Stimulated activated CD8-positive, alpha-beta memory T cell treated with anti-CD3 and anti-CD28 coated beads, Interleukin-7, amount 100 ng/mL, for 1 hour (primary cell): ENCODE measurements at places on chromosomes 1 and 21.

DNA sequence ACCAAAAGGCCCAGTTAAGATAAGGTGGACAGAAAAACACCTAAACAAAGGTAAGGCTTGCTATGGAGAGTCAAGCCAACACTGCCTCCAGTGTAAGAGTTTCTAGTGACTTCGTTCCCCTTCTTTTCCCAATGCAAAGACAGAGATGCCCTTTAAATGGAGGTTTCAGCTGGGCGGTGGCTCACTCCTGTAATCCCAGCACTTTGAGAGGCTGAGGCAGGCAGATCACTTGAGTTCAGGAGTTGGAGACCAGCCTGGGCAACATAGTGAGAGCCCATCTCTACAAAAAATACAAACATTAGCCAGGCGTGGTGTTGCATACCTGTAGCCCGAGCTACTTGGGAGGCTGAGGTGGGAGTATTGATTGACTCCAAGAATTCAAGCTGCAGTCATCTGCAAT lies 24.0 kb upstream of the COL6A1 start:
- DNase-seq: no peak

DNA sequence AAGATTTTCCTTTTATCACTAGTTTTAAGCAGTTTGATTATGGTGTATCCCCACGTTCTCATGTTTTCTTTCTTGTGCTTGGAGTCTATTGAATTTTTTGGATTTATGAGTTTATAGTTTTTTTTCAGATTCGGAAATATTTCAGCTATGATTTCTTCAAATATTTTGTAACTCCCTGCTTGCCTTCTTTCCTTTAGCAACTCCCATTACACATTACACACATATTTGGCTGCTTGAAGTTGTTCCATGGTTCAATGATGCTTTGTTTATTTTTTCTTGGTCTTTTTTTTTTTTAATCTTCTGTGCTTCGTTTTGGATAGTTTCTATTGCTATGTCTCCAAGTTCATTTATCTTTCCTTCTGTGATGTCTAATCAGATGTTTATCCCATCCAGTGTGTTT lies 48.5 kb upstream of the WARS2 start:
- no peak for DNase-seq

DNA sequence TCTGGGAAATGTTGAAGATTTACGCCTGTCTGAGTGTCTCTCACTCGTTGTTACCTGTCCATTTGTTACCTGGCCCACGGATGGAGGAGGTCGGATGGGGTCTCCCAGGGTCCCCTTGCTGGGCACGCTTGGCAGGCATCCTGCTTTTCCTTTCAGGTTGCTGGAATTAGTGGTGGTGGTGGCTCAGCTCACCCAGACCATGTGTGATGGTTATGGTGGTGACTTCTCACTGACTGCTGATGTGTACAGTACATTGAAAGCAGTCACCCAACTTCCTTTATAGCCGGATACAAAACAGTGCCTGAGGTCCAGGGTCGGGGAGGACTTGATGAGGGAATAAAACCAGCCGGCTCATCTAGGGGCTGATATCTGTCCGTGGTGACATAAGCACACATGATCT lies 19.5 kb downstream of the MAPKAPK2 start:
- no peak for DNase-seq

- no peak for DNase-seq
These were observed 140.4 kb downstream of the COP1 start for GRCh38 chr1:176066709-176067108.

- DNase-seq: no peak
These were observed 17.2 kb downstream of the PKN2 start for GRCh38 chr1:88701275-88701674.

GRCh38 chr1:235938709-235939479 lies 72.2 kb upstream of the LYST start:
- no peak for DNase-seq

DNA sequence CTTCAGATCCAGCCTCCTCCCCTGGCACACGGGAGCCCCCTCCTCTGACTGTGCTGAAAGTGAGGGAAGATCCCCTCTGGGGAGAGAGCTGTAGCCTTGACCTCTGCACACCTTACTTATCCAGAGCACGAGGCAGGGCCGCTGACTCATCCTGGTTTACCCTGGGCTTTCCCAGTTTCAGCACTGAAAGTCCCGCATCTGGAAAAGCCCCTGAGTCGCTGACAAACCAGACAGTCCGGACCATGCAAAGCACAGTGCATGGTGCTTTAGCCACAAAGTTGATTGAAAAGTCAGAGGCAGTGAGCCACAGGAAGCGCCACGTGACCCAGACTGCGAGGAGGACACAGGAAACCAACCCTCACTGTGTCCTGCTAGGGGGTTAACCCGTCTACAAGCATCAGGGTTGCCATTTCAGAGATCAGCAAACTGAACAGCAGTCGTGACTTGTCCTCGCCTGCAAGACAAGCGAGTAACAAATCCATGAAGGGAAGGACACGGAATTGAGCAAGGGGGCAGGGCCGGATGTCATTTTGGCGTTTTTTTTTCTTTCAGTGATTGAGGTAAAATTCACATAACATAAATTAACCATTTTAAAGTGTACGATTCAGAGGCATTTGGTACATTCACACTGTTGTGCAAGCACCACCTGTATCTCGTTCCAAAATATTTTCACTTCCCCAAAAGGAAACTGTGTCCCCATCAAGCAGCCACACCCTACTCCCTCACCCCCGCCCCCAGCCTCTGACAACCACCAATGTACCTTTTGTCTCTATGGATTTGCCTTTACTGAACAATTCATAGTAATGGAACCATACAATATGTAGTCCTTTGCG lies 19.9 kb upstream of the IFNGR2 start:
- no peak for DNase-seq

DNA sequence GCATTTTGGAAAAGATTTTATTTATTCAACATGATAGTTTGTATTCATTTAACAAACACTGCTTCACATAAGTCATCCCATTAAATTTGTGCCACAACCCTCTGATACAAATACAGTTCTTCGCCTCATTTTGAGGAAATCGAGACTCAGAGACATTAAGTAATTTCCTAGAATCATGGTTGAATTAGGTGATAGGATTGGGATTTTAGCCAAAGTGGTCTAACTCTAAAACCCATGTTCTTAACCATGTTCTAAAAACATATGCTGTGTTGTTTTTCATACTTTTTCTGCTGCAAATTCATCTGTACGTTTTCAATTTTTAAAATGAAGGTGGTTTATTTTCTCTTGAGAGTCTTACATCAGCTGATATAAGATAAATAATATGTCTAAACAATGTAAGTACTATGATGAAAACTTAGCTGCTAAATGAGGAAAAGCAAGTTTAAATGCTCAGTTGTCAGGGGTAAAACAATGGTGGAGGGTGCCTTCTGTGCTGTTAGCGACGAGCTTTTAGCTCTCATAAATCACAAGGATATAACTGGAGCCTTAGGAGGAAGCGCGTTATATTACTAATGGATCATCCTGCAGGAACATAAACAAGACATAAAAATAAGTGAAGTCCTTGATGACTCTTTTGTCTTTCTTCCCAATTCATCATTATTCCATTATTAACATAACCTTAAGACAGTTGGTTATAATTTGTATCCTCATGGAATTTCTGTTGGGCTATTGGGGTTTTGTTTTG lies 97.7 kb downstream of the CACHD1 start:
- no peak for DNase-seq

DNA sequence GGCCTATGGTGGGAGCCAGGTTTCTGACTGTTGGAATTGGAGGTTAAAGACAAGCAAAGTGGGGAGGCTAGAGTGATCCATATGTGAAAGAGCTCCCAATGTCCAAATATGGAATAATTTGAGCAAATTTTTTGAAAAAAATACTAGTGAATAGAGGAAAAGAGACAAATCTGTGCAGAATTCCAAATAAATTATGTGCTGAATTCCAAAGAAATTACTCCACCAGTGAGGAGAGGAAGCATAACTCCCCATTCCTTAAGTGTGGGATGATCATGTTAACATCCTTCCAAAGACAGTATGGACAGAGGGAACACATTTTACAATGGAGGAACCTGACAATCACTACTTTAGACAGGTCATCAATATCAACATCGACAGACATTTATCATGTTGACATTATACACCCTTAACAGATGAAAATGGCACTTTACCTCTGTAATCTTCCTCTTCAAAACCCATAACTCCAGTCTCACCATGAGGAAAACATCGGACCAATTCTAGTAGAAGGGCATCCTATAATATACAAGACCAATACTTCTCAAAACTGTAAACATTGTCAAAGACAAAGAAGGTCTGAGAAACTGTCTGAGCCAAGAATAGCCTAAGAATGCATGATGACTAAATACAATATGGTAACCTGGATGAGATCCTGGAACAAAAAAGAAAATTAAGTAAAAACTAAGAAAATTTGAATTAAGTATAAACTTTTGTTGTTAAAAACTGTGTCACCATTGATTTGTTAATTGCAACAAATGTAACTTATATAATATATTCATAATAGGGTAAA lies 71.5 kb upstream of the RGS4 start:
- no peak for DNase-seq

DNA sequence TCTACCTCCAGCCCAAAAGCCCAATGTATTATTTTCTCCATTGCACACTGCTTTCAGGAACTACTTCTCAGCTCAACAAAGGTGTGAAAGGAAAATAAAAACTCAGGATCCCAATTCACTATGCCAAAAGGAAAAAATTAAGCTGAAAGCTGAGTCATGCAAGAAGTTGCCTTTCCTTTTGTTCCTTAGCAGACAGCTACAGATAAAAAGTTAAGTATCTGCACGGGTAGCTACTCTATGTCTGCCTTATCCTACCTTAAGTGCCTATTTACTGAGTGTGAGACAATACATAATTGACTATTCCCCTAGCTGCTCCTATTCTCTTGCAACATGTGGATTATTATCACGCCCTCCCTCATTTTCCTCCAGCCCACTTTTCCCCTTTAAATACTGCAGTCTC lies 84.1 kb downstream of the ADCY10 start:
- no peak for DNase-seq

DNA sequence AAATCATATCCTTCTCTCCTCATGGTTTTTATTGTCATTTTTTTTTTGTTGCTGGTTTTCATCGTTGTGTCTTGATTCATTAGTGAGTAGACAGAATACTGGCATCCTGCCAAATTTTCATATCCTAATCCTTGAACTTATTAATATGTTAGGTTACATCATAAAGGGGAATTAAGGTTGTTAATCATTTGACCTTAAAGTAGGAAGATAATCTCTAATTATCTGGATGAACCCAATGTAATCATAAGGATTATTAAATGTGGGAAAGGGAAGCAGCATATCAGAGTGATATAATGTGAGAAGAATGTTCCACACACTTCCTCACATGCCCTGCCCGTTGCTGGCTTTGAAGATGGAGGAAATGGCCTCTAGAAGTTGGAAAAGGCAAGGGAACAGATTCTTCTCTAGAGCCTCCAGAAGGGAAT lies 299.7 kb downstream of the HMCN1 start:
- no peak for DNase-seq

- no peak for DNase-seq
These were observed 1.5 kb downstream of the C1orf116 start for GRCh38 chr1:207031016-207031415.

- no peak for DNase-seq
These were observed 30.5 kb downstream of the CASZ1 start for GRCh38 chr1:10765734-10766478.

DNA sequence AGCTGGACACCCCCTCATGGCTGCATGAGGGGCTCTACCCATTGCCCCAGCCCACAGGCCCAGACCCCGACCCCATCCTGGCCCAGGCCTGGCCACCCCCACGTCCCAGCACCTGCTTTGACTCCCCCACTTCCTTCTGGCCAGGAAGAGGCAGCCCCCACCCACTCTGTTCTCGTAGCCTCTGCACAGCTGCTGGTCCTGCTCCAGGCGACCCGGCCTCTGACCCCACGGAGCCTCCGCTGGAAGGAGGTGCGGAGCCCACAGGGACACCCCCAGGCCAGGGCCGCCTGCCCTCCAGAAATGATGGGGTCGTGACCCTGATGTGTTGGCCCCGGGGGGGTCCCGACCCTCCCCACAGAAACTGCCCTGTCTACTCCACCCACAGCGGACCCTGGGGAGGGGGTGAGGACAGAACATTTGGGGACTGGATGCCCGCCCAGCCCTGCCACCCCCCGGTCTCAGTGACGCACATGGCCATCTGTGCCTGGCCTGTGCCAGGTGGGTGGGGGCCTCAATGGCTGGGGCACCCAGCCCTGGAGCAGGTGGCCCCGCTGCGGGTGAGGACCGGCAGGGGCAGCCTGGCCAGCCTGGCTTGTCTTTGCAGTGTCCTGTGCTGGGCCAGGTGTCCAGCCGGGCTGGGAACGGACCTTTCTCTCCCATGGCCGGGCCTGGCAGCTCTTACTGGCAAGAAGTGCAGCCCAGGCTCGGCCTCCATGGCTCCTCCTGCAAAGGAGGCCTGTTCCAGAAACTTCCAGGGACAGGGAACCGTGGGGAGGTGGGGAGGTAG lies 78.6 kb downstream of the MORN1 start:
- DNase-seq: no peak

GRCh38 chr21:26847002-26847401 lies 1.8 kb upstream of the ADAMTS1 start:
- no peak for DNase-seq

DNA sequence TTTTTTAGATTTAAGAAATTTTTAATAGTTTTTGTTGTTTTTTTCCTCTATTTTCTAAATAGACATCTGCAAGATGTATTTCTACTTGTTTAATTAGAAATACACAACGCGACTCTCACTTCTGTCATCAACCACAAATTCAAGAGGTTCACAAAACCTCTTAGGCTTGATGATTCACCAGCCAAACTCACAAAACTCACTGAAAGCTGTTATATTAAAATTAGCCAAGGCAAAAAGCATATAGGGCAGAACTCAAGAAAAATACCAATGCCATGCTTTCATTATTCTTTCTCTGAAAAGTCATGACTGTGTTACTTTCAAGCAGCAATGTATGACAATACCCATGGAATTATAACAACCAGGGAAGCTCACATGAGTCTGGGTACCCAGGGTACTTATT lies 487.0 kb upstream of the RGS18 start:
- no peak for DNase-seq

GRCh38 chr1:211688421-211688820 lies 13.0 kb upstream of the NEK2 start:
- DNase-seq: no peak

DNA sequence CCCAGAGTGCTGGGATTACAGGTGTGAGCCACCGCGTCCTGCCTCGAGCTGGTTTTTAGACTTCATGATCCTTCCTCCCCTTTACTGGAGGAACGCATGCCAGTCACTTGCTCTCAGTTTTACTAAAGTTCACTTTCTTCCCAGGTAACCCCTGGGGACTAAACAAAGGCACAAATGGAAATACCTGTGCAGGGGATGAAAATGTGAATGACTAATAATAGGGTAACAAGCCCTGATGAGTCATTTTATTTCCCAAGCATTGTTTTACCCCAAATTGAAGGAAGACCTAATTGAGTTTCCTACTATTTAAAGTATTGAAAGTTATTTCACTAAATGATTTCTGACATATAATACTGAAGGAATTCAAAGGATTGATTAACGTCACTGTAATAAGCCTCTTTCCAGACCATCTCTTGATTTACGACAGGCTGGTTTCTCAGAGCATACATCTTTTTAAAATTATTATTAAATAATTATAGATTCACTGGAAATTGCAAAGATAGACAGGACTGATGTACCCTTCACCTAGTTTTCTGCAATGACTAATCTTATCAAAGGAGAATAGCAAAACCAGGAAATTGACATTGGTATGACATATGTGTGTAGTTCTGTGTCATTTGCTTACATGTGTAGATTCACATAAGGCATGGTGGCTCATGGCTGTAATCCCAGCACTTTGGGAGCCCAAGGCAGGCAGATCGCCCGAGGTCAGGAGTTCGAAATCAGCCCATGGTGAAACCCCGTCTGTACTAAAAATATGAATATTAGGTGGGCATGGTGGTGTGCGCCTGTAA lies 53.2 kb upstream of the SOD1 start:
- no peak for DNase-seq

- DNase-seq: no peak
These were observed 3.0 kb upstream of the TUFT1 start for GRCh38 chr1:151537112-151537511.

GRCh38 chr1:162703708-162704107 lies 71.4 kb downstream of the DDR2 start:
- DNase-seq: no peak
